ENCODE measurements at places on chromosomes 4 and X.

GRCh38 chr4:66575008-66575696 is 904.9 kb upstream of the EPHA5 start:
- no peak for DNase-seq

GRCh38 chrX:64580035-64580434 is 184.8 kb upstream of the MTMR8 start:
- peak; percentile 5 for DNase-seq

DNA sequence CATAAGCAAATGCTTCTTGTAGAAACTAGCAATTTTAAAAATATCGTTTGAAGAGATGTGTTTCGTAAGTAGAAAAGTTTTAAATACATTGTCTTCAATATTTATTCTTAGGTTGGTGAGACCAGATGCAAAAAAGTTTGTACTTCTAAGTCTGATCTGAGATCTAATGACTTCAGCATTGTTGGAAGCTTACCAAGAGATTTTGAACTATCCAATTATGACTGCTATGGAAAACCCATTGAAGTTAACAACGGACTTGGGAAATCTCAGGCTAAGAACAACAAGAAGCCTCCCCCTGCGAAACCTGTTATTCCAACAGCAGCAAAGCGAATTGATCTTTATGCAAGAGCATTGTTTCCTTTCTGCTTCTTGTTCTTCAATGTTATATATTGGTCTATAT is 50.2 kb upstream of the GRIA2 start:
- no peak for DNase-seq

- no peak for DNase-seq
Measured at GRCh38 chr4:101158134-101158482, 189.2 kb downstream of the PPP3CA start.

DNA sequence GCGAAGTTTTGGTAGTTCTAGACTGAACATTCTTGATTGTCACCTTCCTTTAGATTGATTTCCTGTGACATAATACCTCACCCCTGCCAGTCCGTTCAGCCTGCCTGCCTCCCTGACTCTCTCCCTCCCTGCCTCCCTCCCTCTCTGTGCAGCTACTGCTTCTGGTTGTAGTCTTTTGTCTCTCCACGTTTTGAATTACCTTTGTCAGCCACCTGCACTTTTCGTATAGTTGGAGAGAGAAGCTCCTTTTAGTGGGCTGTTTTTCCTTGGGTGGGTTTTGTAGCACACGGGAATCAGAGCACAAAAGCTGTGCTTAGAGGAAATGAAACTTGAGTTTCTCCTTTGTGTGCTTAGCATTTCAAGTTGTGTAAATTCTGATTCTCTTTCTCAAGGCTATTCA is 32.6 kb upstream of the MSMO1 start:
- peak; percentile 62 for DNase-seq

- no peak for DNase-seq
Measured at GRCh38 chrX:134373736-134374135, 86.2 kb upstream of the HPRT1 start.

GRCh38 chrX:15242899-15243555 is 26.9 kb downstream of the ASB9 start:
- peak; percentile 61 for DNase-seq

DNA sequence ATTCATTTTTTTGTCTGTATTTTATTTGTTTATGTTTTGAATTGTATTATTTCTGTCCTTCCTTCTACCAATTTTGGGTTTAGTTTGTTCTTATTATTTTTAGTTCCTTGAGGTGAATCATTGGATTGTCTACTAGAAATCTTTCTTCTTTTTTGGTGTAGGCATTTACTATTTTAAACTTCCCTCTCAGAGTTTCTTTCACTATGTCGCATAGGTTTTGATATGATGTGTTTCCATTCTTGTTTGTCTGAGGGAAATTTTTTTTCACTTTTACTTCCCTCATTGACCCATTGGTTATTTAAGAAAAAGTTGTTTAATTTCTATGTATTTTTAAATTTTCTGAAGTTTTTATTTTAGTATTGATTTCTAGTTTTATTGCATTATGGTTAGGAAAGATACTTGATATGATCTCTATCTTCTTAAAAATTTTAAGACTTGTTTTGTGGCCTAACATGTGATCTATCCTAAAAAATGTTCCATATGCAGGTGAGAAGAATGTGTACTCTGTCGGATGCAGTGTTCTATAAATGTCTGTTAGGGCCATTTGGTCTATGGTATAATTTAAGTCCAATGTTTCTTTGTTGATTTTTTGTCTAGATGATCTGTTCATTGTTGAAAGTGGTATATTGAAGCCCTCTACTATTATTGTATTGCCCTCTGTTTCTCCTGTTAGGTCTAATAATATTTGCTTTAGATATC is 68.8 kb downstream of the IL15 start:
- no peak for DNase-seq

- DNase-seq: no peak
Measured at GRCh38 chrX:24203072-24203808, 53.7 kb downstream of the ZFX start.

- DNase-seq: no peak
Measured at GRCh38 chr4:120871173-120871572, 51.4 kb downstream of the PRDM5 start.

Measured in activated naive CD4-positive, alpha-beta T cell treated with anti-CD3 and anti-CD28 coated beads for 36 hours (primary cell).